ENCODE measurements at places on chromosomes 11 and 22.

- peak; percentile 18 for DNase-seq
Observed at GRCh38 chr11:111586388-111586831, 15.8 kb upstream of the SIK2 start.

GRCh38 chr11:64206457-64207255 lies at the start of gene FERMT3:
TSS of gene FERMT3 (plus strand) at chr11:64206721. CDS start at chr11:64207365, 644 bp downstream.
- peak; percentile 87 for DNase-seq

DNA sequence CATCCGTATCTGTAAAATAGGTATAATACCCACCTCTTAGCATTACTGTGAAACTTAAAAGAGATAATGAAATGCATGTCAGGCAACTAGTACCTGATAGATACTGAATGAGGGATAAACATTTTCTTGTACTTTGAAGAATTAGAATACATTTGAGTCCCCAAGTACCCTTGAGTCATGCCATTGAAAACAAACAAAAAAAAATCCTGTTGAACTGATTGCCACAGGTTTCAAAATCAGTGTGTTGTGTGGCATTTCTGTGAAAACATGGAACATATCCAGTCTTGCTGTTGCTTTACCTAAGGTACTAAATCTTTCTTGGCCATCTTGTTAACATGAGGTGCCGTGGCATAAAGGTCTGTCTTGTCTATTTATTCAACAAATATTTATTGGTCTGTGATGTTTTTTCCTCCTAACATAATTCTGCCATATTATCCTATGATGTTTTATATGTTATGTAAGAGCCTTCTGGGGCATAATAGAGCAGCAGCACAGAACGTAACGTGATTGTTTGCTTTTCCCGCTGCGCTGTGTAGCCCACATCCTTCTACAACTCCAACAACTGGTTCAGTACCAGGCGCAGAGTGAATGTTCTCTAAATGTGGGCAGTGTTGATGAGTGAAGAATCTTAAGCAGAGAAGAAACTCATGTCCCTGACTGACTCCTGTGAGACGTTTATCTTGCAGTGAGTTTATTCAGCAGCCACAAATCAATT lies 79.3 kb upstream of the RAB1B start:
- DNase-seq = no peak

GRCh38 chr22:20128902-20129746 lies 2.5 kb upstream of the ZDHHC8 start:
- DNase-seq = peak; percentile 65

DNA sequence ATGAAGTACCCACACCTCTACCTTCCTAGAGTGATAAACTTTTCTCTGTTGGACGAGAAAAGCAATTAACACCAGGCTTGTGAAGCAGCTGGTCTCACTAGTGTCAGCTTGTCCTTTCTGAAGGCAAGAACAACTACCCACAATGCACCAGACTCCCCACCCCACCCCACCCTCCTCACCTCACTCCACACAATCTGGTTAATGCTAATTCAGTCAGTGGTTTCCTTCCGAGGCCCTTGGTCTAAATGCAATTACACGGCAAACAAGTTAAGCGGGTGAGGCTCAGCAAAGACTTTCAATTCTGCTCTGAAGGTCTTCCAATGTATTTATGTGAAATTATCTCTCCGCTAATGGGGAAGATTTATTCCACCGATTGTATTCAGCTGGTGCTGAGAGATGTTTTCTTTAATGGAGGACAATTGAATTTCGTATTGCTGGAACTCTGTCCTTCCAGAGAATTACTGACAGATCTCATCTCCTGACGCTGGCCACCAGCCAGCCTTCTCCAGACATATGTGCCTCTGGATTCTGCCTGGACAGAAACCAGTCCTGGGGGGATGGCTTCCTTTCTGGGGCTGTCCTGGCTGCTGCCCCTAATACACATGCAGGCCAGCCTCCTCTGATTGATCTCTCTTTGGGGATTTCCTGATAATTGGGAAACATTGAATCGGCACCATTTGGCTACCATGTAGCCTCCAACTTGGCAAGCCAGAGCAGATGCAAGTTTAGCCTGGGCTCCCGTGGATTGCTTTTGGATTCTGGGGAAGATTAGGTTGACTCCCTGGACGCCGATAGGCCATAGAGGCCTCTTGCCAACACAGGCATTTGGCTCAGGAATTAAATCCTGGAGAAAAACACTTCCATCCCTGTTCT lies 165.8 kb upstream of the NARS2 start:
- no peak for DNase-seq

DNA sequence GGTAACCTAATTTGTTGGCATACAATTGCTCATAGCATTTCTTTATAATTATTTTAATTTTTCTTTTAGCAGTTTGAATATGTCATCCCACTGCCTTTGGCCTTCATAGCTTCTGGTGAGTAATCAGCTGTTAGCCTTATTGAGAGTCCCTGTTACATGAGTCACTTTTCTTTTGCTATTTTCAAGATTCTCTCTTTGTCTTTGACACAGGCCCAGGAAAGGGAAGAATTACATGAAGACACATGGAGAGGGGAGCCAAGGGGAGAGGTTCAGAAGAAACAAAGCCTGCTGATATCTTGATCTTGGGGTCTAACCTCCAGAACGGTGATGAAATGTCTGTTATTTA lies 418.2 kb downstream of the METTL15 start:
- no peak for DNase-seq

GRCh38 chr22:49340406-49340805 lies 487.3 kb downstream of the BRD1 start:
- DNase-seq = no peak

GRCh38 chr22:38947321-38948140 lies 9.9 kb upstream of the APOBEC3A start:
- DNase-seq = peak; percentile 39

- no peak for DNase-seq
Observed at GRCh38 chr22:47345025-47345424, 582.6 kb downstream of the TBC1D22A start.

- DNase-seq = no peak
Observed at GRCh38 chr11:75626889-75627529, 41.8 kb downstream of the MAP6 start.

- DNase-seq = no peak
Observed at GRCh38 chr11:128208329-128209137, 378.8 kb downstream of the ETS1 start.

- no peak for DNase-seq
Observed at GRCh38 chr22:17875631-17876030, 101.4 kb upstream of the BID start.

DNA sequence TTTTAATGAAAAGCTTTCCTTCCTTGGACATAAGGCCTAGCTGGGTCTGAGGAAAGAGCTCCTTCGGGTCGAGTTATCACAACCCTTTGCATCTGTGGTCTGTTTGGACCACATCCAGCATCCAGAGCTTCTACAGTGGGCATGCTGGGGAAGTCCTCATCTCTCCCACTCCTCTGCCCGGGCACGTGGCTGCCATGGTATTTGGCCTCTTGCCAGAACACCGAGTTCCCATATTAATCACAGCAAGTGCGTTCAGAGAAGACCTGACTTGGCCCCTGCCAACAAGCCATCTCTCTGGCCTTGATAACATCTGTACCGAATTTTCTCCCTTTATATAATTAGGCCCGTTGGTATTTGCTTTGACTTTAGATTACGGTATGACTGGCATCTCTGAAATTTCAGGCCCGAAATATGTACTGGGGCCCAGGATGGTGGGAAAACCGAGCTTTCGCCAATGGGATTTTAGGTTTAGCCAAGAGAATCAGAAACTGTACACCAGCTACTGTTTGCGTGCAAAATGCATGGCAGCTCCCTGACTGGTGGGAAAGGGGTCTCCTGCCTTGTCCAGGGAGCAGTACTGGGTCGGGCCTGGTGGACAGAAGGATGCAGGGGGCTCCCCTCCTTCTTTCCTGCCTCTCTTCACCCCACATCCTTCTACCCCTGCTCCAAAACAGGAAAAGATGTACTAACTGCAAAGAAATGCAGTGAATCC lies 90.0 kb downstream of the MICAL2 start:
- no peak for DNase-seq

GRCh38 chr22:25930083-25930482 lies 188.1 kb downstream of the MYO18B start:
- DNase-seq = no peak

DNA sequence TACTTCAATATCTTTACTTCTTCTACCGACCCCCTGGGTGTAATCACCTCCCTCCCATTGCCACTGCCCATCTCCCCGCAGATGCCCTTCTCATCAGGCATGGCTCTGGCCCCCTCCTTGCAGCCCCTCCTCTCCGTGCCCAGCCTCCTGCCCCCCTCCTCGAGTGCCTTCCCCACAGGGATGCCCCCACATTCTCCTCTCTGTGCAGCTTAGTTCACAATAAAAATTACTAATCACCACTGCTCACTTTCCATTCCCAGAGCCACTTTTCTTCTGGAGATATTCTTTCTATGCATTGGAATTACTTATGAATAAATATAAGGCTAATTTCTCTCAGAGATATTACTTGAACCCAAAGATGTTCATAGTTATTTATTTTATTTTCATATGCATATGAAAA lies 22.1 kb downstream of the IFITM10 start:
- no peak for DNase-seq
